Stimulated activated CD4-positive, alpha-beta T cell treated with anti-CD3 and anti-CD28 coated beads, Interleukin-4, amount 100 ng/mL, for 1 hour (primary cell): ENCODE measurements at places on chromosomes 7 and 10.

GRCh38 chr10:116201011-116201410 lies 72.0 kb downstream of the GFRA1 start:
- no peak for DNase-seq

GRCh38 chr10:7915923-7916536 lies 97.7 kb downstream of the TAF3 start:
- no peak for DNase-seq

DNA sequence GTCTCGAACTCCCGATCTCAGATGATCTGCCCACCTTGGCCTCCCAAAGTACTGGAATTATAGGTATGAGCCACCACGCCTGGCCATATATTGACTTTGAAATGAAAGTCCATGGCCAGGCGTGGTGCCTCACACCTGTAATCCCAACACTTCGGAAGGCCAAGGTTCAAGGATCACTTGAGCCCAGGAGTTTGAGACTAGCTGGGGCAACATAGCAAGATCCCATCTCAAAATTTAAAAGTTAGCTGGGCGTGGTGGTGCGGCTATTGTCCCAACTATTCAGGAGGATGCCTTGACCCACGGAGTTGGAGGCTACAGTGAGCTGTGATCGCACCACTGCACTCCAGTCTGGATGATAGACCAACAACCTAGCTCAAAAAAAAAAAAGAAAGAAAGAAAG lies 6.0 kb upstream of the CCZ1 start:
- no peak for DNase-seq

DNA sequence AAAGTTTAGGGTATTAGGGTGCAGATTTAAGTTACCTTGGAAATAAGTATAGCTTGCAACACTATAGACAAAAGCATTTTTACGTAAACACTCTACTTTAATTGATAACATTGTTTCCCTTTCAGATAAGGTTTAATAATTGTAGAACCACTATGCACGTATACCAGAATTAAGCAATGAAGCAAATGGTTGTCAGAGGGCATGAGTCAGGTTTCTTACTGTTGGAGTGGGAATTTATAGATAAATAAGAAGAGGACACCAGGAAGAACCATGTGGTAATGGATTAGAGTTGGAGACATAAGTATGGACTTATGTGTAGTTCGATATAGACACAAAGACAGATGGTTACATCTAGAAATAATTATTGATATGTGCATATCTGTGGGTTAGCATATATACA lies 355.6 kb downstream of the ETV1 start:
- DNase-seq: no peak

DNA sequence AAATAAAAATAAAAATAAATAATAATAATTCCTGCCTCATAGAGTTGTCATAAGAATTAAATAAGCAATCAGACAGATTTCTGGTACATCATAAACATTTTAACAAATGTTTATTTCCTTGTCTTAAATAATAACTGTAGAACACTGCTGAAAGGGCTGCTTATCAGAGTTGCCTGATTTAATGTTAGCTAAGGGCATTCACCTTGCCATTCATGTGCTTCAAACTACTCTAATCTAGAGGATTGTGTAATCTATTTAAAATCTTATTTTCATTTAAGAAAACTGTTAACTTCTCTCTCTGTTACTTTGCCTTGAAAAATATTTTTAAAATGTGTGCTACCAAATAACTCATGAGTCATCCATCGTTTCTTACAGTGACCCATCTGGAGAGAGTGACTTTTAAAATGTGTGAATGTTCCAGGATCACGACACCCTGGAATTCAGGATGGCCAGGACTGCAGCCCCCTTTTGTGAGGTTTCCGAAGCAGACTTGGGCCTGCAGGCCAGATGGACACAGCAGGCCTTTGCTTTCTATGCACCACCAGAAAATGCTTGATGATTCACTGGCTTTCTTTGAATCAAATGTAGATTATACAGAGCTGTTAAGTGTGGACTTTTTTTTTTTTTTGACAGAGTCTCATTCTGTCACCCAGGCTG lies 109.1 kb upstream of the TNS3 start:
- no peak for DNase-seq
